Stimulated activated CD4-positive, alpha-beta T cell treated with anti-CD3 and anti-CD28 coated beads, Interleukin-4, amount 100 ng/mL, for 4 hours (primary cell): ENCODE measurements at places on chromosomes 2 and 18.

DNA sequence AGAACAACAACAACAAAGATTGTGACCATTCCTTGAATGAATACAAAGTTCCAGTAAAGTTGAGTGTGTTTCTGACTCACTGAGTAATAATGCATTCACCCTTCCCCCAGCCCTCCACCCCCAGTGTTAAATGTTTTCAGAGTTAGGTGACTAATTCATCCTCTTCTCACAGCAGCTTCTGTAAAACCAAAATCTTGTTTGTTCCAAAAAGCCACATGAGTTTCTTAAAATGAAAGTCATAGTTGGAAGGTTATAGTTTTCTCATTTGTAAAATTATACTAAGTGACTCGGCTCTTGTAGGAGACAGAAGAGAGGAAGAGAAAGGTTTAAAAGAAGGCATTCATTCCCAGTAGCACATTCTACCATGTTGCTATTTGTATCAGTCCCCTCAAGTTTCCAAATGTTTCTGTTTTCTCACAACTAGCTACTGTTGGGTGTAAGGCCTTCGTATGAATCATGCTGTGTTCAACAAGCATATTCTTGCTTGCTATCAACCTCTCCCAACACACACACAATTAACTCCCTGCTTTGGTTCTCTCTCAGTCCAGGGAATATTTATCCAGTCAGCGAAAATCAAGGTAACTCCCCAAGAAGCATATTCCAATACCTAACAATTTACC lies 75.3 kb downstream of the MBD2 start:
- DNase-seq, result peak; percentile 64

DNA sequence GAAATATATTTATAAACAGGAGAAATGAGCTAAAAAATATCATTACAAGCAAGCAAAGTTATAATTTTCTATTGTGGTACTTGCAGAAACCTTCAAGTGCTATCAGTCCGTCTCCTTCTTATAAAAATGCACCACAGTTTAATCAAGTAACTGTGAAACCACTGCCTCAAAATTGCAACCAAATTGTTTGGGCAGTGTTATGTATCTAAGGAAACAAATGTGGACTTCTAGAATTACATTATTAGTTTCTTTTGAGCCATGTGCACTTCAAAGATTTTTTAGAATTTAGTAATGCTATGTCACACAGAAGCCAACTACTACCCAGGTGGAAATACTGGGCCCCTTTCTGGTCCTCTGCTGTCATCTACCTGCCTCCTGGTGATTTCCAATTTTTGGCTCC lies 495.6 kb downstream of the NYAP2 start:
- DNase-seq, result no peak

DNA sequence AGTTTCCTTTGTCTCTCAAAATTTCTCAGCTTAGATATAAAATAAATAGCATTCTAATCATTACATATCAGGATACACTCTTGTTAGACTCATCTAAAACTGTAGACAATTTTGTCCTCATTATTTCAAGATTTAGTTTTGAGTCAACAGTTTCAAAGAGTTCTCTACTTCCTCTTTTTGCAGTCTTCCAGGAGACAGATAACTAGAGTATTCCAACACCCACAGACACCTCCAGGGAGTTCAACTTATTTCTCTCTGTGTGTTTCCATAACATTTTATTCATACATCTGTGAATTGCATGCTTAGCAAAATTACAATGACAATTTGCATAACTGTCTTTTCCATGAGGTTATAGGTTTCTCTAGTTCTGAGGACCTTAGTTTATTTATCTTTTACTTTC lies 166.6 kb upstream of the HNMT start:
- DNase-seq, result no peak

- DNase-seq, result no peak
These were observed 17.3 kb upstream of the MTX2 start for GRCh38 chr2:176251928-176252327.

- no peak for DNase-seq
These were observed 169.2 kb upstream of the GLI2 start for GRCh38 chr2:120566331-120567035.

DNA sequence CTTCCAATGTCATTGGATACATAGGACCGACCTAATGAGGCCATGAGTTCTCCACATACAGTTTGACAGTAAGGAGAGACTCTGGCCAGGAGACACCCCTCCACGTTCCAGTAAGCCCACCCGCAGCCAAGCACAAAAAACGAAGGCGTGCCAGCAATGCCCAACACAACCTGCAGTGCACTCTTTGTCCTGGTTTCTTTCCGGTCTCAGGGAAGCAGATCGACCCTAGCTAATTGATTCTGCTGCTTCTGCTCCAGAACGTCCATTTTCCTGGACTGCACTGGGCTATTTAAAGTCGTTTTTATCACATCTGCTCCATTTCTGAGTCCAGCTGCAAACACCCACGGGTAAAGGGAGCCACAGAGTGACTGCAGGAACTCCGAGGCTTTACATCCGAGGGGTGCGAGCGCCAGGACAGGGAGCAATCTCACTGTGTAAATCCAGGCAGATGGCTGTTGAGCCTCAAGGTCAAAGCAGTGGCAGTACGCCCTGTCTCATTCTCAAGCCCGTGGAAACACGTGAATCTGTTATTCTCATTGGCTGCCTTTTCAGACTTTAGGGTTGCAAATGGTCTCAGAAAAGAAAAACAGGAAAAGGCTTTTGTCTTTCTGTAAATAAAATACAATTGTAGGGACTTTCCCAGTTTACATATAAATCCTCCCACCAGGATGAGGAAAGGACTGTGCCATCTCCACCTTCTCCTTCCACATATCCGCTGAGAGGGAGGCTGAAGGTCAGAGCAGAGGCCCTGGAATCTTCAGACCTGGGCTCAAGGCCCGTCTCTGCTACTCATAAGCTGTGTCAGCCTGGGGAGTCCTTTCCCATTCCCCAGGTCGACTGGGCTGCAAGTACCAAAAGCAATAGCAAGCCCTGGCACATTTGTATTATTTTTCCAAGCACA lies 40.7 kb downstream of the TMEM163 start:
- no peak for DNase-seq

DNA sequence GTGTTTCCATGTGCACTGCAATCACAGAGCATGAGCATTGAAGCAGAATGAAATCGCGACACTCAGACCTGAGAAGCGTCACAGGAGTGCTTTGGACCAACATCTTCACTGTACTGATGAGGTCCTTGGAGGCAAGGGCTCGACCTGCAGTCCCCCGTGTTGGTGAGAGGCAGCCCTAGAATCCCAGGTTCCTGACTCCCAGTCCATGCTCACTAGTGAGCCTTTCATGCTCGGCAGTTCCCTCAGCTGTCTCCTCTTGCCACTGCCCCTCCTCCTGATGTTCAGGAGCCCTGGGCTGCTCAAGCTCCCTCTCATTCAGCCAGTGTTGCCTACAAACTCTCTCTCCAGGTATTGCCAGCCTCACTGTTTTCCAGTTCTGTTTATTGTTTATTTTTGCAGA lies 291.4 kb downstream of the DYSF start:
- no peak for DNase-seq

DNA sequence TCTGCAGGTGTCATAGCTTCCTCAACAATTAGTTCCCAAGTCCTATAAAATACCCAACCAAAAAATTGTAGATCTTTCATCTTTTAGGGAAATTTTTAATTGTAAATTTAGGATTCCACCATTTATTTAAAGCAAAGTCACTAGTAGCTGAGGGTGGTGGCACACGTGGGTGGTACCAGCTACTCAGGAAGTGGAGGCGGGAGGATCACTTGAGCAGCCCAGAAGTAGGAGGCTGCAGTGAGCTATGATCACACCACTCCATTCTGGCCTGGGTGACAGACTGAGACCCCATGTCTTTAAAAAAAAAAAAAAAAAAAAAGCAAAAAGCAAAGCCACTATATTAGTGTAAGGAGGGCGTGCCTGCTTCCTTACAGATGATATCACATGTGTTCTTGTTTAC lies 60.3 kb upstream of the GREB1L start:
- DNase-seq, result no peak

- no peak for DNase-seq
These were observed 24.7 kb upstream of the CEP68 start for GRCh38 chr2:65031341-65032018.

DNA sequence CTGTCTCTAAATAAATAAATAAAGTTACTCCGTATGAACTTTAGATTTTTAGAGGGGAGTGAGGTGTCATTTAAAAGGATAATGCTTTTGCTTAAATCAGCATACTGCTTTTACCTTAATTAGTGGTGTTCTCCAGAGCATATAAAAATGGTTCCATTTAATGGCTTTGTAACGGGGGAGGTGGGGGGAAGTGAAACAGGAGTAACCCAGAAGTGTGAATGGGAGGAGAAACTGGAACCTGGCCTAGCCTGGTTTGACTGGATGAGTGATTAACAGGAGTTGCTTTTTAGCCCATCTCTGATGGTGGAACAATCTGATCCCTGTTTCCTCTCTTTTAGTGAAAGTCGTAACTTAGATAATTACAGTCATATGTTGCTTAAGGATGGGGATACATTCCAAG lies 1.6 kb downstream of the CNDP2 start:
- no peak for DNase-seq

- DNase-seq, result no peak
These were observed 81.8 kb downstream of the INPP5D start for GRCh38 chr2:233141901-233142300.

GRCh38 chr2:47193607-47194006 lies 38.5 kb upstream of the STPG4 start:
- no peak for DNase-seq

- no peak for DNase-seq
These were observed 293.8 kb downstream of the LRRTM4 start for GRCh38 chr2:77228391-77228790.

GRCh38 chr2:240319855-240320203 lies 115.6 kb upstream of the GPC1 start:
- no peak for DNase-seq

GRCh38 chr2:185894223-185894622 lies 155.6 kb downstream of the FSIP2 start:
- no peak for DNase-seq

DNA sequence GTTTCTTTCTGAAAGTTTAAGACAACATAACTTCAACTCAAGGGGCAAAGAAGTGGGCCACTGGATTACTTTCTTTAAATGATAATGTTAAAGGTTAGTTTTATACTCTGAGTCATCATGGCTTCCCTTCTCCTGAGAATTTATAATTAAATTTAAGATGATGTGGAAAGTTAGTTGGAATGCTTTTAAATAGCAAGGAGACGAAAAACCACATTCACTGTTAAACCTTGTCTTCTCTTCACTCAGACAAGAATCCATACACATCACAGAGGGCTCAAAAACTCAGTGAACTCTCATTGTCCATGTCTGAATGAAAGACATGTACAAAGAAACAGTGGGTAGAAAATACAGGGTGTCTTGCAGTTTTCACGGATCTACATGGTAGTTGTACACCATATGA lies 65.6 kb downstream of the COL5A2 start:
- DNase-seq, result no peak

GRCh38 chr18:79566771-79567431 lies 112.7 kb upstream of the CTDP1 start:
- no peak for DNase-seq

DNA sequence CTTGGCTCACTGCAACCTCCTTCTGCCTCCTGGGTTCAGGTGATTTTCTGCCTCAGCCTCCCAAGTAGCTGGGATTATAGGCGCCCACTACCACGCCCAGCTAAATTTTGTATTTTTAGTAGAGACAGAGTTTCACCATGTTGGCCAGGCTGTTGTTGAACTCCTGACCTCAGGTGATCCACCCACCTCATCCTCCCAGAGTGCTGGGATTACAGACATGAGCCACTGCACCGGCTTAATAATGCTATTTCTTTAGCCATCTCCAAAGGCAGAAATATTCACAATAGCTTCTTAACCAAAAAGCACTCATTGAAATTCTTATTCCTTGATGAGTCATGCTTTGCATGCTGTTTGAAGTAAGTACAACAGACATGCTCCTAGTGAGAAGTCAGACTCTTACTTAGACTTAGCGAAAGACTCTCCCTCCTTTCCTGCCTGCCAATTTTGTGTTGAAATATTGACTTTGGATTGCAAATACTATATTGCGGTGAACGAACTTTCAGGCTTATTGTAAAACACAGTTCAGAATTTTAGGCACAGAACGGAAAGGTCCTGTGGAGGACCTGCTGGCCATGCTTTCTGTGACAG lies 4.4 kb downstream of the ACTR3 start:
- DNase-seq, result no peak

GRCh38 chr2:57544624-57545023 lies 502.0 kb upstream of the VRK2 start:
- no peak for DNase-seq

- no peak for DNase-seq
These were observed 30.3 kb downstream of the PAX3 start for GRCh38 chr2:222268311-222268990.
